H7 (cell line): ENCODE measurements at places on chromosomes 6 and 20.

DNA sequence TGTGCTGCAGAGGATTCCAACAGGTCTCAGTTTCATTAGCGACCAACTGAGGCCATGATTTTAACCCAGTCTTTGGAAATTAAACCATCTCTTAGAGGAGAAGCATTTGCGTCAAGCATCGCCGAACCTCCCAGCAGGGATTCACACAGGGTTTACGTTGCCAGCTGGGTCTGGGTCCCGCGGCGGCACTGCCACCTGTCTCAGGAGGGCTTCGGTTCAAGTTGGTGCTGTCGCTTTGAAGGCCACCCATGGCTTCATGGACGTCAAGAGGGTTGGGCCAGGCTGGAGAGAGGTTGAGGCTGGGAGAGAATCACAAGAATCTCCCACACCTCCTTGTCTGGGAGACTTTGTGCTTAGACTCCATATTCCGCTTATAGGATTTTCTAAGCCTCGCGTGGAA lies 43.0 kb upstream of the FRMD1 start:
- no peak for DNase-seq

DNA sequence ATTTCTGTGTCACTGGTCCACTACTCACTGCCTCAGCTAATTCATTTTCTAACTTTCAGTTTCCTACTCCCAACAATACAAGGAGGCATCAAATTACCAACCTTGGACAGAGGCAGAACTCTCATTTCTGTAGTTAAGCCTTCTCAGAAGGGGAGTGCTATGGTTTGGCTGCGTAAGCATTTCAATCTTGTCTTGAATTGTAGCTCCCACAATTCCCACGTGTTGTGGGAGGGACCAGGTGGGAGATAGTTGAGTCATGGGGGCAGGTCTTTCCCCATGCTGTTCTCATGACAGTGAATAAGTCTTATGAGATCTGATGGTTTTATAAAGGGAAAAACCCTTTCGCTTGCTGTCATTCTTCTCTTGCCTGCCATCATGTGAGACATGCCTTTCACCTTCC lies 22.9 kb downstream of the HLA-DRA start:
- no peak for DNase-seq

- no peak for DNase-seq
Measured at GRCh38 chr6:113292646-113293422, 564.3 kb upstream of the MARCKS start.

DNA sequence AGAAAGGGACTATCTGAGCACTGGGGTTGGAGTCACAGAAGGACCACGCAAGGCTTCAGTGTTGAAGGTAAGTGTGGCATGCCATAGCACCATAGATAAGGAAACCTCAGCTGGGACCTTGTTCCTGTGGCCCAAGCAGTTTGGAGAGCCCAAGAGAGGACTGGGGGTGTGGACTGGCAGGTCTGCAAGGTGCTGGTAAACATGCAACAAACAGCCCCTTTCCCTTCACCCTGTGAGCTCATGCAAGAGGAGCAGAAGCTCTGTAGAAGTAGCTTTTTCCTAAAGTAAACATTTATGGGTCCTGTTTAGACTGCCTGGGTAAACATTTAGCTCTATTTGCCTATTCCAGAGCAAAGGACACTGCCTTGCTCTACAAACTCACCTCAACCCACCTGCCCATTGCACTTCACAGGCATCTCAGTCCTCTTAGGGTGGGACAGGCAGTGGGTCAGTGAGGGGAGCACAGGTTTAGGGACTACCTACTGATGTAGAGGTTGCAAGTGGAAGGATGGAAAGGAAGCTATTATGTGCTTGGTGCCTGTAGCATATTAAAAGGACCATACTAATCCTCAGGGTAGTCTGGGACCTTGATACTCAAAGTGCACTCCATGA lies 12.0 kb downstream of the ZSCAN31 start:
- DNase-seq: no peak

- DNase-seq: no peak
Measured at GRCh38 chr6:27140999-27141528, 106.4 kb upstream of the PRSS16 start.
